Jurkat, Clone E6-1 (cell line): ENCODE measurements at places on chromosomes 6 and 20.

- no peak for DNase-seq
Measured at GRCh38 chr20:24772667-24773066, 176.4 kb upstream of the CST7 start.

- DNase-seq: no peak
Measured at GRCh38 chr6:80165143-80165542, 58.7 kb downstream of the BCKDHB start.

- no peak for DNase-seq
Measured at GRCh38 chr20:49448917-49449316, 33.6 kb downstream of the KCNB1 start.

- no peak for DNase-seq
Measured at GRCh38 chr6:46175976-46176375, 5.2 kb upstream of the ENPP5 start.

- DNase-seq: no peak
Measured at GRCh38 chr6:129481706-129482105, 228.3 kb downstream of the ARHGAP18 start.

GRCh38 chr6:97215157-97215769 is 67.8 kb downstream of the MMS22L start:
- DNase-seq: no peak

- no peak for DNase-seq
Measured at GRCh38 chr6:55979526-55979925, 104.1 kb upstream of the BMP5 start.

GRCh38 chr6:43278524-43279078 is 19.5 kb upstream of the SLC22A7 start:
- no peak for DNase-seq

GRCh38 chr6:121285041-121285440 is 49.2 kb downstream of the TBC1D32 start:
- DNase-seq: no peak

- peak; percentile 94 for DNase-seq
Measured at GRCh38 chr6:35601331-35602132, 87.2 kb downstream of the FKBP5 start.

- no peak for DNase-seq
Measured at GRCh38 chr6:42040856-42041480, 9.4 kb upstream of the TAF8 start.
